Activated naive CD4-positive, alpha-beta T cell treated with anti-CD3 and anti-CD28 coated beads for 36 hours (primary cell): ENCODE measurements at places on chromosomes 7 and 10. TPM values are rescaled to one million over a fixed set of nuclear protein-coding genes. Genes with fewer than 3 reads are reported as not detected.

The TPK1 gene
- 26.4 TPM for total RNA-seq

DNA sequence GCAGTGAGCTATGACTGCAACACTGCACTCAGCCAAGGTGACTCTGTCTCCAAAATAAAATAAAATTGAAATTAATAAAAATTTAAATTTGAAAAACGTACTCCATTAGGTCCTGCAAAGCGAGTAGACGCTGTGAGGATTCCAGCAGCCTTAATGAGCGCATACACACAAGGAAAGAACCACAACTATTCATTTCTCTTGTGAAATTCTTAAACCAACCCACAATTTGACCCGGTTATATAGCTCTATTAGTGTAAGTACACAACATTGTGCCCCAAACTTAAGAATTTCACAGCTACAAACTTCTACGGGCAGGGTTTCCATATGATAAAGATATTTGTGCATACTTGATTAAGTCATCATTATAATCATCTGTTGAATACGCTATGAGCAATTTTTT, 84.4 kb downstream of the PARD3 start:
- no peak for DNase-seq

DNA sequence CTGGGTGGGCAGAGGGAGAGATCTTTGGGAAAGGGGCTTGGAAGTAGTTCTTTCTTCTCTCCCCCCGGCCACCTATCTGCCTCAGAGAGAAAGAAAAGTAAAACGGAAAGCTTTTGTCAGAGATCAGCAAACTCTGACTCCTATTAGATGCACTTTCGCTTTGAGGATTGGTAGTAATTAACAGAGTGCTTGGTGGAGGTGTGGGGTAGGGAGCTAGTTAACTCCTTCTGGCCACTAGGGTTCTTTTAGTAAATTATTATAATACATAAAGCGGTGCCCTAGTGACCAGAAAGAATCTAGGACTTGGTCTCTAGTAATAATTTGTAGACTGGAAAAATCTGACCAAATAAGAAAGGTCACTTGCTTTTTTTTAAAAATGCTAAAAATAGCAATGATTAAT, 54.6 kb downstream of the CPVL start:
- DNase-seq: peak; percentile 21

The SBDS gene
- 42.2 TPM for total RNA-seq

The CRHR2 gene
- total RNA-seq: not detected

The AP1S1 gene
- total RNA-seq: 40.6 TPM

The BLNK gene
- not detected for total RNA-seq

- peak; percentile 28 for DNase-seq
Observed at GRCh38 chr10:30639946-30640786, 10.6 kb upstream of the LYZL2 start.

DNA sequence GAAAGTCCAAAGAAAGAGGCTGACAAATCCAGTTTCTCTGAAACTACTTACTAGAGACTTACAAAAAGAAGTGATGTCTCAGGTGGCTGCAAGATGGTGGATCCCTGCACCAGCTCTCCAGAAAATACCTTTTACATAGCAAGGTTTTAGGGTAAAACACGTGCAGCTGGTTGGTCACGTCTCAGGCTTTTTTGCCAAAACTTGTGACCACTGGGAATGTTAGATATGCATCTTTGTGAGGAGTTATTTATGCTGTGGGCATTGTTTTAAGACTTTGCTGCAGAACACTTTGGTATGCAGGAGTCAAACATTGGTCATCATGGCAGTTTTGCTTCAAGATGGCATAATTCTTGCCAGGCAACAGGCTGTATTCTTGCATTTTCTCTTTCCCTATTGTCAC, 1352.8 kb downstream of the REEP3 start:
- DNase-seq: no peak

The ADCYAP1R1 gene
- total RNA-seq: not detected

- DNase-seq: no peak
Observed at GRCh38 chr7:74231232-74231590, 21.4 kb downstream of the LAT2 start.

GRCh38 chr10:13993169-13993568, 337.6 kb downstream of the FRMD4A start:
- DNase-seq: no peak

- no peak for DNase-seq
Observed at GRCh38 chr10:38038107-38038931, 27.8 kb downstream of the ZNF33A start.

DNA sequence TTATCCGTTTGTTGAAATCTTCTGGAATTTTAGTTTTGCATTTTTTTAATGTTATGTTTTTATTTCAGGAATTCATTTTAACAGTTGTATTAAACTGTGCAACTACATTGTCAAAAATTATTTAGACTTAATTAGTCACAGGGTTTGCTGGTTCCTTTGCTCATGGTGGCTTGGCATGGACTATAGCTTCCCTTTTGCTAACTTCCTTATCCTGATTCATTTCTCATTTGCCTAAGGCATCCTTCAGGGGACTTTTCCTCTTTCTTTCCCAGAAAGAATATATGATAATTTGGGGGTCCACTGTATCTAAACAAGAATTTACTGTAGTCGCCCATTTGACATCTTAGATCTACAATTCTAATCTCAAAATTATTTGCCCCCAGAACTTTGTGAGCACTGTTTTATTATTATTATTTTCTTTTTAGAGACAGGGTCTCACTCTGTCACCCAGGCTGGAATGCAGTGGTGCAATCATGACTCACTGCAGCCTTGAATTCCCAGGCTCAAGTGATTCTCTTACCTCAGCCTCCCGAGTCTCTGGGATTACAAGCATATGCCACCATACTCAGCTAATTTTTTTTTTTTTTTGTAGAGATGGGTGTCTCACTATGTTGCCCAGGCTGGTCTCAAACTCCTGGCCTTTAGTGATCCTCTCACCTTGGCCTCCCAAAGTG, 13.9 kb downstream of the FIGNL1 start:
- DNase-seq: no peak

- no peak for DNase-seq
Observed at GRCh38 chr10:53108317-53108934, 335.8 kb upstream of the MBL2 start.

The CUZD1 gene
- total RNA-seq: 0.43 TPM

DNA sequence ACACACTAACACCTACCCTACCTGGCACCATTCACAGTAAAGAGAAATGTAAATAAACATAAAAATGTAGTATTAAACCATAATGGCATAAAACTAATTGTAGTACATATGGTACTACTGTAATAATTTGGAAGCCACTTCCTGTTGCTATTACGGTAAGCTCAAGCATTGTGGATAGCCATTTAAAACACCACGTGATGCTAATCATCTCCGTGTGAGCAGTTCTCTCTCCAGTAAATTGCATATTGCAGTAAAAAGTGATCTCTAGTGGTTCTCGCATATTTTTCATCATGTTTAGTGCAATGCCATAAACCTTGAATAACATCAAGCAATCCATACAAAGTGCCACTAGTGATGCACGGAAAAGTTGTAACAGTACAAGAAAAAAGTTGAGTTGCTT, 75.4 kb downstream of the CFTR start:
- no peak for DNase-seq

DNA sequence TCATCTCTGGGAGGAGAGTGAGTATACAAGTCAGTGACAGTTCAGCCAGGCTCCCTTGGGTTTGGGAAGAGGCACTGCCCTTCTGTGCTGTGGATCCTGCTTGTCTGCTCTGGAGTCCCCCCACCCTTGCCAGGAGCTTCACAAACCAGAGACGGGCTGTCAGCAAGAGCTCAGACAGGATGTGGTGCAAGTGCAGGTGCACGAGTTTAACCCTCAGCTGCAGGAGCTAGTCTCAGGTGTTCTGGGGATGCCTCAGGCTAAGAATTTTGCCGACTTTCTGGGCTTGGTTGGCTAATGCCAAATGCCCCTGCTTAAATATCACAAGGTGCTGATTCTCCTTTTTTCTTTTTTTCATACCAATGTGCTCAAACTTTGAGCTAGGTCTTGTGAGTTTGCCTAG, 22.3 kb downstream of the ZNF783 start:
- peak; percentile 62 for DNase-seq

The CCDC172 gene
- total RNA-seq: not detected

DNA sequence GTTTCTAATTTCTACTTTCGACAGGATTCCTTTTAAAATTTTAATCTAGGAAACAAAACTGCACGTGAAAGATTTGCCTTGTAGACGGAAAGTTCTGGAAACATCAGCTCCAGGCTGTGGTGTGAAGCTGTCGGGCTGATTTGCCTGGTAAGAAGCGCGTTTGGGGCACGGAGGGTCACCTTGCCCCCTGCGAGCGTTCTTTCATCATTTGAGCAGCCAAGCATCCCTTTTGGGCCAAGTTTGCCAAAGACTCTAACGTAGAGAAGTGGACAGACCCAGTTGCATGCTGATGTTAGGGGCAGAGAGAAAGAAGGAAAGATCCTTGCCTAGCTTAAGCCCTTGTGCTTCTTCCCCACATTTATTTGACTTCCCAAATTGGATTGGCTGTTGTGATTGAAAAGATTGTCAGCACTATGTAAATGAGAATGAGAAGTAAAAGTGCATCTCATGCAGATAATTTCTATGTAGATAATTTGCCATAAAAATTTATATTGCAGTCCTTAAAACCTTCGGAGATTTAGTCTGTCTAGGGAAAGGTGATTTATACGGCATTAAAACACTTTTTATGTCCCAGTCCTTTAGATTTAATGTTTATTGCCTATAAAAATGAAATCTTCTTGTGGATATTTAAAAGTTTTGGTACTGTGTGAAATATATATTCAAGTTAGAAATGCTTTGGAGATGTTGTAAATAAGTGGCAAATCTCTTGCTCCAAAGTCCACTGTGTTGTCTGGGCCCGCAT, 76.1 kb downstream of the CUX1 start:
- no peak for DNase-seq

The SYNPO2L gene
- total RNA-seq: not detected

The ELN gene
- 0.19 TPM for total RNA-seq

GRCh38 chr7:149670288-149670687, 103.1 kb downstream of the ZNF467 start:
- no peak for DNase-seq

The FEZF1 gene
- not detected for total RNA-seq

The FHIP2A gene
- 8.7 TPM for total RNA-seq

- DNase-seq: no peak
Observed at GRCh38 chr7:30996256-30996655, 32.5 kb downstream of the GHRHR start.

- DNase-seq: no peak
Observed at GRCh38 chr7:94374231-94374630, 20.5 kb upstream of the COL1A2 start.

DNA sequence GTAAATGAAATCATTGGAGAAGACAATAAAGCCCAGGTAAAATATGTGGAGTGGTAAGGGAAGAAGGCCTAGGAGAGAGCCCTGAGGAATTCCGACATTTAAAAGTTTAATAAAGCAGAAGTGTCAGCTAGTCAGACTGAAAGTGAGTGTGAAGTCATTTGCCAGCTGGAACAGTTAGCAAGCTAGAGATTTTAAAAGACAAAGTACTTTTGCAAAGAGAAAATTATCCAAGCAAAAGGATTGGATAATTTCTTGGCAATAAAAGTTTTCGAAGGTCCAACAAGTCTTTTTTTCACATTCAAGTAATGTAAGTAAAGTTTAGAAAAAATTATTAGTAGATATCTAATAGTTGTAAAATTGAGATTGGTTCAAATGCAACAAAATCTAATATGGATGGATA, 27.1 kb upstream of the SEMA3C start:
- no peak for DNase-seq

GRCh38 chr10:10364902-10365301, 652.8 kb upstream of the CELF2 start:
- no peak for DNase-seq

DNA sequence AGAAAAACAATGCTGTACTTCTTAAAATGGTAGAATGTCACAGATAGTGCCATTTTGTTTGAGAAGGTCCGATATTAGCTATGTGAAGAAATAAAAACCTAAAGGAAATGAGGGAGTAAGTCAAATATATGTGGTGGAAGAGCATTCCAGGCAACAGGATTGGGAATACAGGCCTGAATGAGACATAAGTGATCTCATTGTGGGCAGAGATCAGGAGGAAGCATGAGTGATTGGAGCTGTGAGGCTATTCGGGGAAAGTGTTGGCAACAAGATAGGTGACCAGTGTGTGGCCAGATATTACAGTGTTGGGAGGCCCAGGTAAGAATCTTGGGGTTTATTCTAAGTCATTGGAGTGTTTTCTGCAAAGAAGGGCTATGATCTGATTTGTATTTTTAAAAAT, 41.3 kb upstream of the AGMO start:
- DNase-seq: no peak

The BMPER gene
- total RNA-seq: not detected

DNA sequence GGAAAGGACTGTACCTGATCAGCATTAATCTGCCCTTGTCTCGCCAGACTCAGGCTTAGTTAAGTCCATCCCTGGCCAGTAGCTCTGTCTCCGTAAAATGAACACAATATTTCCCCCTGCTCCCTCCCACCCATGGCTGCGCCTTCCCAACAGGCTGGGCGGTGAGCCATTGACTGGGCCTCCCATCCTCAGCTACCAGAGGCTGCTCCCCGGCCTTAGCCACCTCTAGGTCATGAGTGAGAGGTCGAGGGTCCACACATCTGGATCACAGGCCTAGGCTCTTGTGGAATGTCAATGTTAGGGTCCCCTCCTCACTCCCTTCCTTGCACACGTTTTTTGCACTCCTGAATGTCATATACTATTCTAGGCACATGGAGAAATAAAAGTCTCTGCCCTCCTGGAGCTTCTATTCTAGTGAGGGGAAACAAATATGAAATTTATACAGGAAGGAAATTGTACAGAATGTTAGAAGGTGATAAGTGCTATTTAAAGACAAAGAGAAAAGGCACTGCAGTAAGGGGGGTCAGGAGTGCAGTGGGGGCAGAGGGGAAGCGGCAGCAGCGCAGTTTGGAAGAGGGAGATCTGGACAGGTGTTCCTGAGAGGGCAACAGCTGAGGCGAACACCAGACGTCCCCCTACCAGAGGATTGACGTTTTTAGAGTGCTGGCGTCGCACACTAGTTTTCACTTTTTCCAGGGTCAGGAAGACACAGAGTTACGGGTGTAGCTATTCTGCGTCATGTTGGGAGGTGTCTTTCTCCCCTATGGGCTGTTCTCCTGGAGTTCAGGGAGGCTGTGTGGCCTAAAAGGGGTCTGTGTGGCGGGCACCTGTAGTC, 17.2 kb upstream of the EIF5AL1 start:
- no peak for DNase-seq

- DNase-seq: no peak
Observed at GRCh38 chr10:106707657-106708056, 456.8 kb downstream of the SORCS1 start.

DNA sequence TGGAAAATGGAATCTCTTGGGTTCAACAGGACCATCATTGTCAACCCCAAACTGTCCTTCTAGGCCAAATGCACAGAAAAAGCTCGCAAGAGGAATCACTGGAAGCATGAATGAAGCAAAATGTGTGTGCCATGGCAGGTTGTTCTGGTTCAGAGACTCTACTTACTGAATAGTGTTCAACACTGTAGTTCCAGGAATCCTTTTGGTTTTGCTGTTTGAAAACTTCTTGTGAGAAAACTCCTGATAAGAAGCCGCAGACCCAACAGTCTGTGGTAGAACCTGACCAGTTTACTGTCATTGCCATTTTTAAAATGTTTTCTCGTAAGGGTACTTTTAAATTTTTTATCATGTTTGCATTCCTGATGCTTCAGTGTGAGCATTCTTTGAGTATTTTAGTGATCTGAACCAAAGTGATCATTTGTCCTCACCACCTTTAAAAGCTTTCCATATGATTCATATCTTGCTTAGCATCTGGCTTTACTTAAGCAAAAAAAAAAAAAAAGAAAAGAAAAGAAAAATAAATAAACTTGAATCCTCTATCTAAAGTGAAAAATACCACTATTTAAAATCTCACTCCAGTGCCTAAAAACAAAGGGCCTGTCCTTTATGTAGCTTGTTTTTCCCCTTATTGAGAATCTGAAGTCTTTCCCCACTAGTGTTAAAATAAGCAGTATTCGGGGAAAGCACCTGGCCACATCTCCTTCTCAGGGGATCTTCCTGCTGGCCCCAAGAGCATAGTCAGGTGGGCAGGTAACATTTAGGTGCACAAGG, 92.4 kb downstream of the WNT2 start:
- DNase-seq: no peak
